ENCODE measurements at places on chromosomes 4 and X. TPM values are rescaled to one million over a fixed set of nuclear protein-coding genes. Genes with fewer than 3 reads are reported as not detected.

Gene HMGN5
- 1.1 TPM for total RNA-seq

Gene TMEM192
- 7.4 TPM for total RNA-seq

Gene FGD1
- 3.4 TPM for total RNA-seq

Gene CLDN22
- not detected for total RNA-seq

Gene NWD2
- total RNA-seq = not detected

Gene PPBP
- total RNA-seq = not detected
